Adrenal gland (tissue), 19 donors: ENCODE measurements at places on chromosomes 2 and 18. TPM values are rescaled to one million over a fixed set of nuclear protein-coding genes. Genes with fewer than 3 reads are reported as not detected.

- DNase-seq = peak; percentile 70
These were observed 48.9 kb downstream of the LDLRAD4 start for GRCh38 chr18:13267431-13267873.

DNA sequence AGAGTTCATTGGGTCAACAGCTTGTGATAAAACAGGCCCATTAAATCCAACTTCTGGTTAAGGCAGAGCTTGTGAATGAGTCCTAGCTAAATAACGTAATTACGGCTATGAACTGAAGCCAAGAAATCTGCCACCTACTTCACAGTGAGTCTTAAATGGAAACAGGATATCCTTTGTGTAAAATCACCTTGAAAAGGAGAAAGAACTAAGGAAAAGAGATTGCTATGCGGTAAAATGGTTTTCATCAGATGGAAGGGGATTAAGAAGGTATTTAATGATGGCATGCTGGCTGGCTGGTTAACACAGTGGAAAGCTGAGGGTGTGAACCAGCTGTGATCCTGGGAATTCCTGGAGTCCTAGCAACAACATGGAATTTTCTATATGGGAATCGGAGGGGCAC lies 156.6 kb downstream of the DOK6 start:
- no peak for DNase-seq

DNA sequence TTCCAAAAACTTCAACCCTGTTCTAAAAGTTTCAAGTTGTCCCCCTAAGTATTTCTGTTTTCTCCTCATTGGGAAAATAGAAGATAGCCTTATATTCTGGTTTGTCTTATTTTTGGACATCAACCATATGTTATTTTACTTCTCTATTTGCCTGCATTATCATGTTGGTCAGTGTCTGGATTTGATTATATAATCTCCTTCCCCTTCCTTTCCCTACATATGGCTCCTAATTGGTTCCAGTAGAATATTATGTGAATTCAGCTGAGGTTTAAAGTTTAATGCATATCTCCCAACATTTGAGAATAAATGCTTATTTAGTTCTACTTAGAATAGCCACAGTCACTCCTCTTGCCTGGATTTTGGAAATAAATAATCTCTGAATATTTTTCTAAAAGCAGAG lies 66.9 kb downstream of the OXER1 start:
- DNase-seq = no peak

DNA sequence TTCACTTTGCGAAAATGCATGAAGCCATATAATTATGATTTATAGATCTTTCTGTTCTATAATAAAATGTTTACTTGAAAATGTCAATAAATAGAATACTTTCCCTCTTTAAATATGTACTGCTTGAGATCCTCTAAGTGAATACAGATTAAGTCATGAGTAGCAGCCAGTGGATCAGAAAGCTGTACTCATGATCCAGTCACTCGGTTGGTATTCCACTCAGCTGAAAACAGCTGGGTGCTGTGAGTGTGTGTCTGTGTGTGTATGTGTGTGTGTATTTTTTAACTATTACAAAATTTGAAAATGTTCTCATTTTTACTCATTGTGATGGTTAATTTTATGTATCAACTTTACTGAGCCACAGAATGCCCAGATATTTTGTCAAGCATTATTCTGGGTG lies 141.6 kb upstream of the CYP26B1 start:
- no peak for DNase-seq

- DNase-seq = no peak
These were observed 39.0 kb upstream of the LYPD6B start for GRCh38 chr2:148999451-148999921.

DNA sequence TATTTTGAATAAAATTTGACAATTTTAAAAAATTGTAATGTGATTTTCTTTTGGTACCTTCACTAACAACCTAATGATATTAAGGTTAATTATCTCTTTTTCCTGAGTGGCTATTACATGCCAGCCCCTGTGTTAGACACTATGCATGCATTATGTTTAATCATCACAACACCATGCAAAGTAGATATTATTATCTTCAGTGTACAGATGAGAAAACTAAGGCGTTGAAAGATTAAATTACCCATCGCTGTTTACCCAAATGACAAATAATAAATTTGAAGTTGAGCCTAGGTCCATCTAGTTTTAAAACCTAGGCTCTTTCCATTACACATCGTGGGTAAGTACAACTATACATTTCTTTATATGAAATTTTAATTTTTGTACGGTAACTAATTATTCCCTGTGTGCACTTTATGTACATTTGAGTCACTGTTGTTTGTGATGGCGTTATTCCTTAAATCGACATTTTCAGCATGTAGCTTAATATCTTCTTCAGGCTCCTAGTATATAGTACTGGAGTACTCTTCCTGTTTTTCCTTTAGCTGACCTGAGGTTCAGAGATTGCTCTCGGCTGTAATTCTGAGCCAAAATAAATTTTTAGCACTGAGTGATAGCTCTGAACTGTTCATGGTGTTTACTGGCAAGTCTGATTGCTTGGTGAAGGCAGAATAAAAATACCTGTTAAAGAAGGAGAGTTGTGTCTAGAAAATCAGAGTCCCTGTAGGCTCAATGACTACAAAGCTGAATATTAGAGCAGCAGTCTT lies 13.9 kb upstream of the MBD2 start:
- no peak for DNase-seq

DNA sequence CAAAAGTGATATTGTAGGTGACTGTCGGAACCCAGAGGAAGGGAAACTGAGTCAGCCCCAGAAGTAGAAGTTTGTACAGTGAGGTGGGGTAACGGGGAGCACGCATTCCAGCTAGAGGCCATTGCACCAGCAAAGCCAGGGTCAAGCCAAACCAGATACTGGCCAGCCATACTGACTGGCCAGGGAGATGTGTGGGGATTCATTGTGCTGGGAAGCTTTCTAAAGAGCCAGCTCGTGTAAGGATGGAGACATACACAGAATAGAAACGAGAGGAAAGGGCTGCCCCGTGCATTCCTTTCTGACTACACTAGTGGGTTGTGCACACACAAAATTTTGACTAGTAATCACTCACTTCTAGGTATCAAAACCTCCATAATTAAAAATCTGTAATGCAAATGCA lies 175.3 kb upstream of the PID1 start:
- DNase-seq = no peak

DNA sequence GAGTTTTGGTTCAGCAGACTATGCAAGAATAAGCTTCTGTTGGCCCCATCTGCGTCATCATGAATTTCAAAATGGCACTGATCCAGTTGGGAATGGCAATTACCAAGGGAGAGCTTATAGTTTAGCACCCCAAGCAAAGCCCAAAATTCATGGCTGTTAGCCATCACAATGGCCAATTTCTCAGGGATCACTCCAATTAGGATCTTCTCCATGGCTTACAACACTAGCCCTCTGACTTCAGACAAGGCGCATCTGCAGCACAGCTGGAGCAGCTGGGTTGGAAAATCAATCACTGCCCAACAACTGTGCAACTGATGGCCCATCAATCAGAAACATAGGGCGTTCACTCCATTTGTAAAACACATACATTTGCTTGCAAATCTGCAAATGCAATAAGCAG lies 273.6 kb downstream of the SRBD1 start:
- DNase-seq = no peak

DNA sequence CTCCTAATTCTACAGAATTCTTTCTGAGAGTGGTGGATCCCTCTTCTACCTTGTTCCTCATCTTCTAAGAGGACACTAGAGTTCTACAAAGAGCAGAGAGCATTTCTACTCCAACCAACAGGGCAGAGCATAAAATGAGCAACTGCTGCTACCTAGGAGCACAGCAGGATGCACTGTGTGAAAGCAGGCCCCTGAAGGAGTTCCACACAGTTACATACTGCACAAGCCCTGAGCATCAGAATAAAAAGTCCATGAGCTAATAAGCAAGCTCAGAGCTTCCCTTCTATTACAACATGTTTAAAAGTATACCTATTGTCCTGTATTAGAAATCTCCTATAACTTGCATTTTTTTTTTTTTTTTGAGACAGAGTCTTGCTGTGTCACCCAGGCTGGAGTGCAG lies 8.4 kb downstream of the FHL2 start:
- DNase-seq = no peak

DNA sequence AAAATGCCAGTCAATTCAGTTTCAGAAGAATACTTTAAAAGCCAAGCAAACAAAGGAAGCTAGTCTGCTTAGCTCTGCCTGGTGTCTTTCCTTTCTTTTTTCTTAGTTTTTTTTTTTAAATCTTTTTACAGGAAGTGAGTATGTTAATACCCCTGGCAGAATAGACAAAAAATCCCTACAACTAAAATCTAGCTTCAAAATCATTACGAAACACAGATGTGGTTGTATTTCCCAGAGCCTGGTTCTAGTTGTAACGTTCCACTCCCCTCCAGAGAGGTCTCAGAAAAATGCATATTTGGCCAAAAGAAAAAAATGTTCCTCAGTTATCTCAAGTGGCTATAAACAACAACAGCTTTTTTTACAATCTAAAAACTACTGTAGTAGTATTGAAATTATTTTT lies 202.1 kb upstream of the RND3 start:
- DNase-seq = no peak

DNA sequence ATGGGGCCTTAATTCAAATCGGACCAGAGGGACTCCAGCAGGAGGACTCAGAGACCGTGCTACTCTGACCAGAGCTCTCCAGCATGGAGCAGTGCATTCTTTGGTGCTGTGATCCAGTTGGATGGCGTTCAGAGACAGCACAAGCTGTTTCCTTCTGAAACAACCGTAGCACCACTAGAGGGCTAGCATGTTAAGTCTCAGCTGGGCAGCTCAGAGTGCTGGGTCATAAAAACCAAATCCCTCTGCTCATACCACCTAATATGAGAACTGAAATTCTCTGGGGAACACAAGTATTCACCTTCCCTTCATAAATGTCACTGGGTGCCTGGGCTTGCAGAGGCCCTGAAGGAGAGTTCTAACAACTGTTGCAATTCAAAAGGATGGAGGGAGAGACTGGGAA lies 97.7 kb upstream of the TFCP2L1 start:
- no peak for DNase-seq

DNA sequence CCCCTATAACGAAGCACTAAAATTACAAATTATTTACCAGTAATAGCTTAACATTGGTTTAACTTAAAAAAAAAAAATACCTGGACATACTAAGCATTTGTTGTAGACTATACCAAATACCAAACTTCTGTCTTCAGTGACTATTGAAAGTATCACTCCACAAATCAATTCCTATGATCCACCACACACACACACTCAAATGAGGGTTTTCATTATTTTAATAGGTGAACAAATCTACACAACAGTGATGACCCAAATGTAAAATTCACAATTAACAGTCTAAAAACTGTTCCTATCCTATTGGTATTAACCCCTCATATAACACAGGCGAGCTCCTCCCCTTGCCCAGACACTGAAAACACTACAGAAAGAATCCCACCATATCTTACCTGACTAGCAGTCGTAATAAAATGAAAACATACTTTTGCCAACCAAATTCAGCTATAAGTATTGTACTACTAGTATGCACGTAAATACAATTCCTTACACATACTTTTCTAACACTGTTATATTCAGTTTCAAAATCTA lies 2.5 kb downstream of the SP3 start:
- no peak for DNase-seq

DNA sequence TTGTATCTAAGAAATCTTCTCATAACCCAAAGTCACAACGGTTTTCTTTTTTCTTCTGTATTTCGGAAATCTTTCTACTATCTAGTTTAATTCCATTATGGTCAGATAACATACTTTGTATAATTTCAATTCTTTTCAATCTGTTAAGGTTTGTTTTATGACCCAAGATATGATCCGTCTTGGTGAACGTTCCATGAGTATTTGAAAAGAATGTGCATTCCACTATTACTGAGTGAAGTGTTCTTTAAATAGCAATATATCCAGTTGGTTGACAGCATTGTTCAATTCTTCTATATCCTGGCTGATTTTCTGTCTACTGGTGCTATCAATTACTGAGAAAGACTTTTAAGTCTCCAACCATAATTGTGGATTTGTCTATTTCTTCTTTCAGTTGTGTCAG lies 414.5 kb downstream of the TNS1 start:
- DNase-seq = no peak

DNA sequence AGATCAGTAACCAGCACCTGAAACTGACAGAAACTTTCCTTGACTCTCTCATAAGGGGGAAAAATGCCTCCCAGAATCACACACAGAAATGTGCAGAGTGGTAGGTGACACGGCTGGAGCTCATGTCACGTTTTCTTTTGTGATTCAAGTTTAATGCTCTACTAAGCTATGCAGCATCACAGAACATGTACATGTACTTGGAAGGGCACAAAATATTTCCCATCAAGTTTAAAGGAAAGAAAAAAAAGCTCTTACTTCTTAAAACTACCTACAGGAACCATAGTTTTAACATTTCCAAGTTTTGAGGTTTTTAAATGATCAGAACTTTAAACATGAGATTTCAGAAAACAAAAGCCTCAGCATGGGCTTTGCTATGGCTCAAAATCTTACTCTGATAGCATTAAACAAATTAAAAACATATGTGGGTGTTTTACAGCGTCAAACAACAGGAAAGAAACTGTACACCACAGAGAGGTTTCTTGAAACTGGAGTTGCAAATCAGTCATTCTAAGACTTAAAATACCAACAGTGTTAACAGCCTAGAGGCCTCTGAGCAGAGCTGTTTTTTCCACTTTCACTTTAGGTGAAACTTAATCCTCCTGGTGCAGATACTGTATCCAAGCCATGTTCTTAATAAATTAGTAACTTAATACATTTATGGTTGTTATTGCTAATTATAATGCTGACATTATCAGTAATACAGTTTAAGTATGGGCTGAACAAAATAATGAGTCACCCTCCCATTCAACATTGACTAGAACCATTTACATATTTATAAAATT lies 30.1 kb downstream of the MBP start:
- no peak for DNase-seq

GRCh38 chr2:23378496-23378895 lies 6.5 kb upstream of the KLHL29 start:
- DNase-seq = no peak

Gene KCNJ3
- 0.87 TPM for total RNA-seq

Gene RNF144A
- total RNA-seq = 89.9 TPM

Gene HOXD12
- total RNA-seq = not detected

Gene MYL1
- total RNA-seq = not detected

Gene PROM2
- 0.21 TPM for total RNA-seq

Gene STK17B
- 35.0 TPM for total RNA-seq

Gene PLGLB1
- total RNA-seq = 0.91 TPM

Gene TBR1
- not detected for total RNA-seq

Gene LONRF2
- 110 TPM for total RNA-seq
